Placental epithelial cell (primary cell): ENCODE measurements at places on chromosomes 13 and 19. TPM values are rescaled to one million over a fixed set of nuclear protein-coding genes. Genes with fewer than 3 reads are reported as not detected.

Gene OR7A10
- not detected in 2 replicates for total RNA-seq

Gene SLC7A9
- 0.39 TPM in 1 of 2 replicates, not detected in the other for total RNA-seq

Gene ZNF132
- 12.6 and 14.6 TPM in 2 replicates for total RNA-seq

Gene CFAP97D2
- not detected in 2 replicates for total RNA-seq

Gene DDX49
- 50.3 and 67.2 TPM in 2 replicates for total RNA-seq
